ENCODE measurements at places on chromosomes 12 and 14. TPM values are rescaled to one million over a fixed set of nuclear protein-coding genes. Genes with fewer than 3 reads are reported as not detected.

SYCP3 gene
- polyA plus RNA-seq, result 2.0 TPM

MUCL1 gene
- polyA plus RNA-seq, result not detected

PTGDR gene
- polyA plus RNA-seq, result 0.33 TPM

CTDSP2 gene
- 291 TPM for polyA plus RNA-seq

KIF5A gene
- 4.3 TPM for polyA plus RNA-seq

RNF212B gene
- polyA plus RNA-seq, result 0.80 TPM

RGS6 gene
- 4.1 TPM for polyA plus RNA-seq

FOXG1 gene
- polyA plus RNA-seq, result not detected

OTOGL gene
- 0.28 TPM for polyA plus RNA-seq

KRT82 gene
- polyA plus RNA-seq, result not detected

FGF6 gene
- polyA plus RNA-seq, result not detected

- DNase-seq, result no peak
These were observed 303.4 kb upstream of the PRICKLE1 start for GRCh38 chr12:42892702-42893551.

DNA sequence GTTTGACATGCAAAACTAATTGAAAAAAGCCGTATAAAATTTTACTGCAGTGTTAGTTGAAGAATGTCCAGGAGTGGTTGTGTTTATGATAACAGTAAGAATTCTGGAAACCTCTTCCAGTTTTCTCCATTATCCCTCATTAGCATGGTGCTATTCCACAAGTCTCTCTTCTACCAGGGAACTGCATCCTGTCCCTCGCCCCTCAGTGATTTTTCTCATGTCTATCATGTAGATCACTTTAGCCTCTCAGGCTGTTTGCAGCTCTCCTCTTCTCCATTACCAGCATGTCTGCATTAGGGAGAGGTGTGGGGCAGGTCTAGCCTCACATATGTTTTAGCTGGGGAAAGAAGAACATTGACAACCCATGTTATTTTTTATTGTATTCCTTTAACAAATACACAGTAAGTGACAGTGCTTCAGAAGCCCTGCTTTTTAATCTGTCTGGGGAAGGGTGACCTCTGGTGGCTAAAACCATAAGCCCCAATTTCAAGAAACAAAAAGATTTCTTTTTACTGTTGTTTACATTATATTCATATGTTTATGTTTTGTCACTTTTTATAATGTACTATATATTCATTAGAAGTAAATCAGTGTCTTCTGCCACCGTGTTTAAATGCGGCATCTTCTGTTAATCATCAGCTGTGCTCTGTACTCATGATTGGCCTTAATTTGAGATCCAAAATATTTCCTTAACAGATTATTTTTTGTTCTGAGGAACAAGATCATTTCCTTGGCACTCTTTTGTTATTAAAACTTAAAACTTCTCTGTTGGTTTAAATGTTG, 70.7 kb downstream of the RASSF8 start:
- DNase-seq, result no peak

DNA sequence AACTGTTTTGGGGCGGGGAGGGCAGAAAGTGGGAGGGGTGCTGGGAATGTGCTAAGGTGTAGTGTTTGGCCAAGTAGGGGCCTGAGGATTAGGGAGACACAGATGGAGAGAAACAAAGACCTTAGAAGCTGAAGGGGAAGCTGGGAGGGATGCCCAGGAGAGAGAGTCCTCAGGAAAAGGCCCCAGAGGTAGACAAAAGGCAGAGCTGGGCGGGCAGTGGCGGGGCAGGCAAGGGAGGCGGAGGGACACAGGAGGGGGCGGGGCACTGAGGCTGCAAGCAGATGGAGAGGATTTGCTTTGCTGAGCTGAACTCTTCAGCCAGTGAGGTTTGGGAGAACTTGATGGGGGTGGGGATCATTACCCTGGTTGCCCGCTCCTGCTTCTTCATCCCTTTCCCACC, 2.8 kb downstream of the PTMS start:
- DNase-seq, result no peak

DNA sequence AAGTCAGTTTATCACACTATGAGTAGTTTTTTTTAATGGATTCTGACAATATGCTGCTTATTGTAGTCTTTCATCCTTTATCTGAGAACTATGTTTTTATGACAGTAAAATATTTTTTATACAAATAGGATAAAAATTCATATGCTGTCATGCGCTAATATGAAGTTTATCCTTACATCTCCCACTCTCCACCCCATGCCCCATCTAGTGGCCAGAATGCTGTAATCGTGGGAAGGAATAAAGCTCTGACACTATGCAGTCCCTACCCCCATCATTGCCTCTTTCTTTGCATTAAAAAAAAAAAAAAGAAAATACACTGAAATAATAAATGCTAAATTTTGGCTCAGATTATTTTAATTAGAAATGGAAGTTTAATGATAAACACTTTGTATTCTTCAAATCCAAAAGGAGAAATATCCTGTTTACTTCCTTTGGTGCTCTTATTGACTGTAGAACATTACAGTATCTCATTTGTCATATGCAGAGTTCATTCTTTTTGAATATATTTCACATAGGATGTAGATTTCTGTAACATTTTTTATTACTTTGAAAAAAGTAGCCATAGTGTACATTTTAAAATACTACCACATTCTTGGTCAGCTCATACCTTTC, 145.9 kb upstream of the SLCO1C1 start:
- DNase-seq, result no peak

- DNase-seq, result no peak
These were observed 91.9 kb upstream of the OVCH1 start for GRCh38 chr12:29589286-29589820.

- no peak for DNase-seq
These were observed 41.8 kb upstream of the PTPRR start for GRCh38 chr12:70962226-70962794.

- DNase-seq, result peak; percentile 91
These were observed 60.7 kb downstream of the PLEKHG3 start for GRCh38 chr14:64764641-64765520.

DNA sequence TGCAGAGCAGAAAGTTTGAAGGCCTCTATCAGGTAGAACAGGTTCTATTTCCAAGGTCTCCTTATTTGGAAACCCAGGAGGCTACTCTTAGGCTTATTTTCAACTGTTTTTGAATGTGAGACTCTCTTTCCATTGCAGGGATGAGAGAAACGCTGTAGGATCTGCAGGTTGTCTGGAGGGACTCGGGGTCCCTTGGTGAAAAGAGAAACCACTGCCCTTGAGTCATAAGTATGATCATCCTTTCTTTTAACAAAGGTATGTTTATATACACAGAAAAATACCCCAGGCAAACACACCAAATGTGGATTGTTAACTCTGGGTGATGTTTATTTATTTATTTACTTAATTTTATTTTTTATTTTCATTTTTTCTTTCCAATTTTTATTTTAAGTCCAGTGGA, 57.8 kb upstream of the MAX start:
- DNase-seq, result no peak

DNA sequence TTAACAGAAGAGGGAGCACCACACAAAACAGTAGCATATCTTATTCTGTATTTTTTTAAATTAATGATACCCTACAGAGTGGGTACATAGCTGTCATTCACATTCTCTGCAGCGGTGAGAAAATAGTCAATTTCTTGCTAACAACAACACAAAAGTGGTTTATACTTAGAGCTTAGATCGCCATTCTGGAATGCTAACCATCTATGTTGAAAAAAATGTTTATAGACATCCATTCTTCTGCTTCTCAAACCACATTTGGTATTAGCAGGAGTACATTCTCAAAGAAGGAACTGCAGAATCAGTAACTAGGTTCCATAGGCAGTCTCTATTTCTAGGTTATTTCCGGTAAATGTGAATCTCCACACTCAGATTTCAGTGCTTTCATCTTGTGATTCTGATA, 185.9 kb downstream of the PPFIA2 start:
- no peak for DNase-seq

DNA sequence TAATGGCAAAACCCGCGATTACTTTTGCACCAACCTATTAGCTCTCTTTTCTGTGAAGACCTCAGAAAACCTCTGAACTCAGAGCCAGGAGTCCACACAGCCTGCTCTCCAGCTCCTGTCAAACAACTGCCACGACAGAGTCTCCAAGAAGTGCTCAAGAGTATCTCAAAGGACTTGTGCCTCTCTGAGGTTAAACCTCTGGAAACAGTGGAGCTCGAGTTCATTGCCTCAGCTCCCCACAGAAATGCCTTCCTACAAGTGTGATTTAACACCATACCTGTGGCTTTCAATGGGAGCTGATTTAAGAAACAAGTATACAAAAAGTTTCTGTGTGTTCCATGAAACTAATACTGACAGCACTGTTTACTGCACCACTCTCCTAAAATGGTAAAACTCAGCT, 20.1 kb downstream of the ACTN1 start:
- no peak for DNase-seq

DNA sequence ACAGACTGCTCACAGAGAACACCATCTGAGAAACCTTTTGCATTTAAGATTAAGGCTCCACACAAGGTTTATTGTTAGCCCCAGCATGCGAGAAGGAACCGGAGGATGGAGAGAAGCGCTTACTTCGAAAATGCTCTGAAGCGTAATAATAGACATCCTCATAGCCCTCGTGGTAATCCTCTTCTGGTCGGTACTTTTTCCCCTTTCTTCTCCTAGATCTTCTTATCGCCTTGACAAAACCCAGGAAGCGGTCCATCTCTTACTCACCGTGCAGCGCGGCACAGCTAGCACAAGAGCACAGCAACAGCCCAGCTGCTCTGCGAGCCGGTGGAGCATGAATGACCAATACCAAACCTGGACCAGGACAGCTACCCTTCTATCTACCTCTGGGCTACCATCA, 125.1 kb upstream of the GRIP1 start:
- DNase-seq, result no peak

- peak; percentile 27 for DNase-seq
These were observed 441.9 kb upstream of the MGAT4C start for GRCh38 chr12:86697916-86698640.

DNA sequence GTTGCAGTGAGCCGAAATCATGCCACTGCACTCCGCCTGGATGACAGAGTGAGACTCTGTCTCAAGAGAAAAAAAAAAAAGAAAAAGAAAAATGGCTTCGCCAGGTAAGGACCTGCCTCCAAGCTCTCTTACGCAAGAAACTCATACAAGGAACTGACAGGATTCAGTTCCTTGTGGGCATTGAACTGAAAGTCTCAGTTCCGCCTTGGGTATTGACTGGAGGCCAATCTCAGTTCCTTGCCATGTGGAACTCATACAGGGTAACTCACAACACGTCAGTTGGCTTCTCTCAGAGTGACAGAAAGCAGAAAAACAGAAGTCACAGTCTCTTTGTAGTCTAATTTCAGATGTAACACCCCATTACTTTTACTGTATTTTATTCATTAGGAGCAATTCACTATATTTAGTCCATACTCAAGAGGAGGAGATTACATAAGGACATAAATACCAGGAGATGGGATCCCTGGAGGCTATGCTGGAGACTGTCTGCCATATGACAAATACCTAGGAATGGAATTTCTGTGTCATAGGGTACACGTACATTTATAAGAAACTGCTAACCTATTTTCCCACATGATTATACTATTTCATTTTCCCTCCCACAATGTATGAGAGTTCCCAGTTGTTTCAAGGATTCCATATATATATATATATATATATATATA, 11.4 kb upstream of the NOPCHAP1 start:
- DNase-seq, result no peak

- DNase-seq, result no peak
These were observed 332.2 kb downstream of the ALG10 start for GRCh38 chr12:34354239-34355200.

All from left lung (tissue), 14 donors.